Cerebellar nuclear complex (tissue), 1 donor: ENCODE measurements at places on chromosomes 5 and 9.
A peak's percentile ranks its signal among the peaks of the same experiment; 100 is the strongest.

- no peak for DNase-seq
Observed at GRCh38 chr5:149932445-149933350, 11.9 kb downstream of the PDE6A start.

DNA sequence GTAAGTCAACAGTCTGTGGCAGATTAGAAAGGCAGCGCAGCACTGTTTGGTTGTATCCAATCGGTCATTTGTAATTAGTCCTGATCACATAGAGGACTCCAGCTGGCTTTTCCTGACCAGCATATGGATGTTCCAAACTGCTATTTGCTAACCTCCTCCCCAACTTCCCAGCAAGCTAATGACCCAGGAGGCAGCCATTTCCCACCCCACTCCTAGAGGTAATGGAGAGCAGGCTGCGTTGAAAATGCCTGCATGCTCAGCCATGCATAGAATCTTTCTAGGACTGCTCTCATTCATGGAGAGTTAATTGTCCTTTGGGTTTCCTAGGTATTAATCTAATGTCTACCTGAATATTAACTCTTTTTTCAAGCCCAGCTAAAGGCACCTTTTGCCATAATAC lies 850.6 kb upstream of the WWC1 start:
- no peak for DNase-seq

DNA sequence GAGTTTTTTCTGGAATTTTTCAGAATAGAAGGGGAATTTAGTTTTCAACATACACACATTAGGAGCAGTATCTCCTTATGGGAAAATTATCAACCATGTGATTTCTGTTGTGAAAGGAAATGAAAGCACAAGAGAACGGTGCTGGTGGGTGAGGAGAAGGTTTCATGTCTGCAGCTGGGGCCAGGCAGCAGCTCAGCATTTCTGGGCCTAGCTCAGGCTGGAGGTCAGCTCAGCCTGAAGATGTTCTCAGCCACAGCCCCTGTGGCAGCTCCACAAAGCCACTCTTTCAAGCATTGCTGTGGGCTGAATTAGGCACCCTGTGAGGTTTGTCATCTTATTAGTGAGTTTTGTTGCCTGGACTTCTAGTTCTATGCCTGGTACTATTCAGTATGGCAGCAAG lies 90.3 kb downstream of the DIRAS2 start:
- DNase-seq = no peak

- no peak for DNase-seq
Observed at GRCh38 chr9:105373723-105374122, 74.1 kb upstream of the FSD1L start.

GRCh38 chr9:3151672-3152576 lies 308.0 kb upstream of the PUM3 start:
- no peak for DNase-seq

- DNase-seq = no peak
Observed at GRCh38 chr5:160968480-160968879, 116.5 kb upstream of the ATP10B start.

- DNase-seq = no peak
Observed at GRCh38 chr5:111144352-111144930, 52.3 kb downstream of the WDR36 start.

- DNase-seq = no peak
Observed at GRCh38 chr5:132375957-132376356, 6.4 kb downstream of the SLC22A5 start.

DNA sequence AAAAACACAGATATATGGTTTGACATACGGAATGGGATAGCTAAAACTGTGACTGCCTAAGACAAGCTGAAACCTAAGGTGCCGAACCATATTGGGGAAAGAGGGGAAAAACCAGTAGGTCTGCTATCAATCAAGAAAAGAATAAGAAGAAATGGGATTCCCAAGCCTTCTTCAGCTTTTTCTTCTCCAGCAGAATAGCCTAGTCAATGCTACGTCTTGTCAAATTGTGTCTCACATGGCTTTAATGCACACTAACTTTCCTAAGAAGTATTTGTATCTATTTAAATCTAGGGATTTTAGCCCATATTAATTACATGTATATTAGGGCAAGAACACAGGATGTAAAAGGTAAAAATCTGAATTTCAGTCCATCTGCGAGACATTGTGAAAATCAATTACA lies 797 bp upstream of the FBXO38 start:
- DNase-seq = peak; percentile 54

DNA sequence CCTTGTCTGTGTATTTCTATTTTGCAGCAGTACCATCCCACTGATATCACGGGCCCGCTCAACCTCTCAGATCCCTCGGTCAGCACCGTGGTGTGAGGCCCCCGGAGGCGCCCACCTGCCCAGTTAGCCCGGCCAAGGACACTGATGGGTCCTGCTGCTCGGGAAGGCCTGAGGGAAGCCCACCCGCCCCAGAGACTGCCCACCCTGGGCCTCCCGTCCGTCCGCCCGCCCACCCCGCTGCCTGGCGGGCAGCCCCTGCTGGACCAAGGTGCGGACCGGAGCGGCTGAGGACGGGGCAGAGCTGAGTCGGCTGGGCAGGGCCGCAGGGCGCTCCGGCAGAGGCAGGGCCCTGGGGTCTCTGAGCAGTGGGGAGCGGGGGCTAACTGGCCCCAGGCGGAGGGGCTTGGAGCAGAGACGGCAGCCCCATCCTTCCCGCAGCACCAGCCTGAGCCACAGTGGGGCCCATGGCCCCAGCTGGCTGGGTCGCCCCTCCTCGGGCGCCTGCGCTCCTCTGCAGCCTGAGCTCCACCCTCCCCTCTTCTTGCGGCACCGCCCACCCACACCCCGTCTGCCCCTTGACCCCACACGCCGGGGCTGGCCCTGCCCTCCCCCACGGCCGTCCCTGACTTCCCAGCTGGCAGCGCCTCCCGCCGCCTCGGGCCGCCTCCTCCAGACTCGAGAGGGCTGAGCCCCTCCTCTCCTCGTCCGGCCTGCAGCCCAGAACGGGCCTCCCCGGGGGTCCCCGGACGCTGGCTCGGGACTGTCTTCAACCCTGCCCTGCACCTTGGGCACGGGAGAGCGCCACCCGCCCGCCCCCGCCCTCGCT lies 1.9 kb downstream of the LRRC26 start:
- DNase-seq = no peak

DNA sequence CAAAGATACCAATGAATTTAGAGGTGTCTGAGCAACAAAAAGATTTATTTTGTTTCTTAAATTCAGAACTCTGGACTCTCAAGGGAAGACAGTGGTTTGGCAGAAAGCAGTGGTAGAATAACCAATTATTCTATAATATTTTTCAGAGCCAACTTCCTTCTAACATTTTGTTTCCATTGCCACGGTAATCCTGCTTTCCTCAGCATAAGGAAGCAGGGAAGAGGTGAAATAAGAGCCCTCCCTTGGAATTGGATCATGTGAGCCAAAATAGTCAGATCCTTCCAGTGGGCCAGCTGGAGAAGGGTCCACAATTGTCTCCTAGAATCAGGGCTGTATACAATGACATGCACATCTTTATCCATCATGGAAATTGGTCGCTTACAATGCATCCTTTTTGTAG lies 130.0 kb upstream of the MAP1B start:
- DNase-seq = no peak

DNA sequence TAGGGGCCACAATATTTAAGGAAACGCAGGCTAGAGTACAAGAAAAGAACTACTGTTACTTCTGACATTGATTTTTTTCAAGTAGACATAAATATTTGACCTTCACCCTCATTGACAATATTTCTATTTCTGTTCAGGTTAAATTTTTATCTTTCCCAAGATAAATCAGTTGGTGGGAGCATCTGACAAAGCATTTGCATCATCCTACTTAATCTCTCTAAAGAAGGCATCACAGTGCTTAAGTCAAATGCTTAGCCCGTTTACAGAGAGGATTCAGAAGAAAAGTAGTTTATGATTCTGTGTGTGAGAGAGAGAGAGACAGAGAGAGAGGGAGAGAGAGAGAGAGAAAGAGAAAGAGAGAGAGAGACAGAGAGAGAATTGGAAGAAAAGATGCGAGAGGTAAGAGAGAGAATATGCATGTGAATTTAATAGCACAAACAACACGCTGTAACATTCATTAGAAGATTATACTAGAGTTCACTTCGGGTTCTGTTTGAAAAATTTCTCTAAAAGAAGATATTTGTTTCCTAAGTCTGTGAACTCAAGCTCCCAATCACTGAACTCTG lies 1093.3 kb upstream of the CDH6 start:
- DNase-seq = no peak

DNA sequence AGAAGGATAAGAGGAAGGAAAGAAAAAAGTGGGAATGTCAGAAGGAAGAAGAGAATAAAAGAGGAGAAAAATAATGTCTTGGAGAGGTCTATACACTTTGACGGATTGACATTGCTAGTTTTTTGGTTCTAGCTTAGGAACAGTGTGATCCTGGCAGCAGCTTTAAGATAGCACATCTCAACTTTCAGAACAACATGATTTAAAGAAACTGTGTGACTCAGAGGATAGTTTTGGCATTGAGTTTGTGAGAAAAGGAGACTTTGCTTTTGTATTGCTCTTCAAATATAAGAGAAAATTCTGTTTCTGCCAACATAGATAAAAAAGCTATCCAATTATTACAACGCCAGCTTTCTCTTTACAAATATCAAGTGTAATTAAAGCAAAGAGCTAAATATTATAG lies 260.7 kb upstream of the ARRDC3 start:
- no peak for DNase-seq

DNA sequence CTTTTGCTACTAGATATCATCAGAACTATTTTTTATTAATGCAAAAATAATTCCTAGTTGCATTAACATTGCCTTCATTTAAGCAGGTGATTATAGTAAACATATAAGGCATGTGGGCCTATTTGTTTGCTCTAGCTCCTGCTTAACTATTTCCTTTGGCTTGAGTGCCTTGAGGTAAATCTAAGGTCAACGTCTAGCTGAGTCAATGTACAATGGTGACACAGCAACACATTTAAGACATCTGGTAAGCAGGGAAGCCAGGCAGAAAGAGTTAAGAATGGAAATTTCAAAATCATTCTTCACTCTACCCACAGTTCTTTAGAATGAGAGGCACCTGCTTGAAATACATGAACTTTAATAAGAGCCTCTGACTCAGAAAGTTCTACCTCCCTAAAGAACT lies 111.9 kb upstream of the FST start:
- no peak for DNase-seq

GRCh38 chr9:75023846-75024245 lies 4.2 kb downstream of the CARNMT1 start:
- no peak for DNase-seq

DNA sequence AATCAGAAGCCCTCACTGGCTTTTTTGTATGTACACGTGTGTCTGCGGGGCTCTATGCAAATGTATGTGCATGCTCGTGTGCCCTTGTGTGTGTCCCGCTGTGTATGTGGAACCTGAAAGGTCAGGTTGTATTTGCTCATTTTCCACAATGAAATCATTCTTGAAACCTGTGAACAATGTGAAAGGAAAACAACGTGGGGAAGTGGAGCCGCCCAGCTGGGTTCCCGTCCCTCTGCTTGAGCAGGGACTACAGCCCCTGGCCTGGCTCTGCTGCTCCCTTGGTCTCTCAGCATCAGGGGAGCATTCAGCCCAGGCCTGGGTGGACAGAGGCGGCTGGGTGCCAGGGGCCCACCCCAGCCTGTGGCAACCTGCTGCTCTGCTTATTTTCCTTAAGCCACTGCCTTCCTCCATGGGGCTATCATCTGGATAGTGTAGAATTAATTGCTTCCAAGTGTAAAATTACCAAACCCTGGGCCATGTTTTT lies 3.0 kb downstream of the ECSCR start:
- DNase-seq = no peak

GRCh38 chr9:33273266-33273971 lies 8.6 kb downstream of the CHMP5 start:
- no peak for DNase-seq

- DNase-seq = no peak
Observed at GRCh38 chr5:821504-821903, 29.3 kb downstream of the ZDHHC11 start.

DNA sequence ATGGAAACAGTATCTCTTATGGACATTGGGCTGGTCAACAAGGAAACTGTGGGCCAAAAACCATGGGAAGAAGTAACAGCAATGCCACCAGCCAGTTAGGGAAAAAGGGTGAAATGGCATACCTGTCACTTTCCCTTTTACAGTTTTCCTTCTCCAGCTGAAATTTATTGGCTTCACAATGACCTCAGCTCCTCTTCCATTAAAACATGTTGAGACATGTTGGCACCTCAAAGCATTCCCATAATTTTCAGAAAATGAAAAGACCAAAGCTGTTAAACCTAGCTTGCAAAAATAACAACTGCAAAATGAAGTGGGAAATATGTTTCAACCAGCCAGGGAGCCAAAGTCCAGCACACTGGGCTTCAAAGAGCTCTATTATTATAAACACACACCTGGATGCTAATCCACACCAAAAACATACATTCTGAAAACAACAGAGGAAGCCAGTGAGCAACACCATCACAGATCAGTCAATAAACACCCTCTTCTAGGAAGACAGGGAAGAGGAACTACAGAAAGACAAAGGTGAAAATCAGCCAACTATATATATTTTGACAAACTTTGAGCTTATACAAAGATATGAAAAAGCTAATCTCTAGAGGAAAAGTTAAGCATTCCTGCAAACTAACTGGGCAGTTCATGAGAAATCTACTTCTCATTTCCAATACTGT lies 78.4 kb upstream of the PTGER4 start:
- no peak for DNase-seq

GRCh38 chr5:69326365-69326764 lies 6.2 kb downstream of the CCDC125 start:
- DNase-seq = no peak

DNA sequence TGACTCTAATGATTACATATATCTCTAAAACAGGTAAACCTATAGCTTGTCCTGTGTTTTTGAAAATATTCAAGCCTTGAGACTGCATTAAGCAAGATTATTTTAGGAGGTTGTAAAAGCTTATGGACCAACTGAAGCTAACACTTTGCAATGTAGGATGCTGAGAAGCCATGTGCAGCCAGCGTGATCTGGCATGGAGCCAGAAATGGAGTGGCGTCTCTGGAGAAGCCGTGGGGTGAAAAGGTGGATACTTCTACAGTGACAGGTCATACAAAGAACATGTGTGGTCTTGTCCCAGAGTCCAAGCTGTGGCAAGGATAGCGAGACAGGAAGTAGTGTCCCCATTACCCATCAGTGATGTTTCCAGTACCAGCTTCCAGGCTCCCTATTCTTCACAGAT lies 100.8 kb upstream of the CD180 start:
- DNase-seq = no peak

- DNase-seq = no peak
Observed at GRCh38 chr9:11235061-11235460, 622.3 kb upstream of the PTPRD start.

GRCh38 chr5:146291421-146292074 lies 47.1 kb upstream of the POU4F3 start:
- DNase-seq = no peak
